NCI-H1694 treated with DMSO at 0.1 percent for 48 hours (cell line): ENCODE measurements at places on chromosomes 2 and 18.
A peak's percentile ranks its signal among the peaks of the same experiment; 100 is the strongest.

DNA sequence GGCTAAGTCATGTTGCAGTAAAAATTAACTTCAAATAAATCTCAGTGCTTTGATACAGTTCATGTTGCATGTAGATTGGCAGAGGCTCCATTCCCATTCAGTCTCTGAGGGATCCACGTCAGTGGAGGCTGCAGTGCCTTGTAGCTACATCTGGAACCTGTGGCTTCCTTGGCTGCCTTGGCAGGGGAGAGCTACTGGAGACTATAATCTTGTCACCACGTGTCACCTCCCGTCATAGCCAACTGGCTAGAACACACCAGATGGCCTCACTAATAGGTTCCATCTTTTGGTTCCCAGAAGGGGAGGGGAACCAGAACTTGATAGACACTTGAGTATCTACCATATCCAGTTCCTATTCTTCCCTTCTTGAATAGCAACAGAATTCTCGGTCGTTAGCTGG is 28.4 kb downstream of the E2F6 start:
- DNase-seq, result peak; percentile 60

DNA sequence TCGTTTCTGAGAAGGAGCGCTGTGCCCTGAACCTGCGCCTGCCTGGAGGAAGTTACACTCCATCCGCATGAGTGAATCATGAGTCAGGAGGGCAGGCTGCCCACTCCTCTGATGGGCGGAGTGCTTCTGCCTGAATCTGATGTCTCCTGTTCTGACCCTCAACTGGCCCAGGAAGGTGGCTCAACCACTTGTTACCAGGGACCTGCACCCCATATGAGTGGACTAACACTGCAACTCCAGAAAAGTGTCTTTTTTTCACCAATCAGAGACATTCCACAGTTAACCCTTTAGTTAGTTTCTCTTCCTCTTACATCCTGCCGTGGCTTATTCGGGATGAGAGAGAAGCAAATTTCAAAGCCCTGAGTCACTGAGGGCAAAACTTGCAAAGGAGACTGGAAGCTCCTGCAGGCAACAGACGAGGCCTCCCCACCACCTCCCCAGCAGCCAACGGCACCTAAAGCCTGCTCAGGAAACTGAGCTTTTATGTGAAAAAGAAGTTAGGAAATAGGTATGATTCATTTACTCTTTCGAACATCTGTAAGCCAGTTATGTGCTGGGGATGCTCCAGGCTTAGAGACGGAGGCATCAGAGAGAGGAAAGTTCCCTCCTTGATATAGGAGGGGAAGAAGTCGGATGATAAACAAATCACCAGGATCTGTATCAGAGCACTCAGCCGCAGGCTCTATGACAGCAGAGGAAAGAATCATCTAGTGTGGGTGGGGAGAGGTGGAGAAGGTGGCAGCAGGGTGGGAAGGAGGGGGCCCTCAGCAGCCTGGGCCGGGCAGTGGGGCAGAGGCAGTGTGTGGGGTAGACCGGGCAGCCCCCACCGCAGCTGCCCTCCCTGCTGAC is 30.9 kb downstream of the MBP start:
- no peak for DNase-seq

- peak; percentile 70 for DNase-seq
Observed at GRCh38 chr18:27605107-27605834, 420.2 kb upstream of the CHST9 start.

GRCh38 chr2:203972066-203972465 is 35.5 kb downstream of the ICOS start:
- DNase-seq, result no peak

DNA sequence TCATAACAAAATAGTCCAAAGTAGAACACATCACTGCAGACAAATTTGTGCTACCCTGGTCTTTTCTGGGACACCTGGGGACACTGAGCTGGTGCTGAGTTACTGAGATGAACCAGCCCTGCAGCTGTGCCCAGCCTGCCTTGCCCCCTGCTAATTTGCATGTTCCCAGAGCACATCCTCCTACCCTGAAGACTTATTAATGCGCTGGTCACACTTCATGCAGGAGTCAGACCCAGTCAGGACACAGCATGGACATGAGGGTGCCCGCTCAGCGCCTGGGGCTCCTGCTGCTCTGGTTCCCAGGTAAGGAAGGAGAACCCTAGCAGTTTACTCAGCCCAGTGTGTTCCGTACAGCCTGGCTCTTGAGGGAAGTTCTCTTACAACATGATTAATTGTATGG is 1518.3 kb downstream of the RPIA start:
- no peak for DNase-seq

DNA sequence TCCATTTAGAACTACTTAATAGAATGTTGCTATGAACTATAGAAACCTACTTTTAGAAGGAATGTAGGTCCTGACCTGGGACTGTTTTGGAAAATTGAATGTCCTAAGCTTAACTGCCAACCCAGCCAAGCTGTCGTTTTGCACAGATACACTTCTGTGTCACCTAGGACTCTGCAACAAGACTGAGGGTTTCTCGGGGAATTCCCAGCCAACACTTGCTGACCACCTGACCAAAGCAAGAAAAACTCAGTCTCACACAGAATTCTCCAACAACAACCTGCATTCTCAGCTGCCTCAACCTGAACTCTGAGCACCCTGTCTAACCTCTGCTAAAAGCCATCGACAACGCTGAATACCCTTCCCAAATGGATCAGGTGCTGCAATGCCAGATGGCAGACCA is 128.2 kb downstream of the SS18 start:
- no peak for DNase-seq

GRCh38 chr2:866009-866680 is 84.5 kb upstream of the SNTG2 start:
- no peak for DNase-seq
